Glomerular endothelial cell (primary cell): ENCODE measurements at places on chromosomes 16 and 17.

DNA sequence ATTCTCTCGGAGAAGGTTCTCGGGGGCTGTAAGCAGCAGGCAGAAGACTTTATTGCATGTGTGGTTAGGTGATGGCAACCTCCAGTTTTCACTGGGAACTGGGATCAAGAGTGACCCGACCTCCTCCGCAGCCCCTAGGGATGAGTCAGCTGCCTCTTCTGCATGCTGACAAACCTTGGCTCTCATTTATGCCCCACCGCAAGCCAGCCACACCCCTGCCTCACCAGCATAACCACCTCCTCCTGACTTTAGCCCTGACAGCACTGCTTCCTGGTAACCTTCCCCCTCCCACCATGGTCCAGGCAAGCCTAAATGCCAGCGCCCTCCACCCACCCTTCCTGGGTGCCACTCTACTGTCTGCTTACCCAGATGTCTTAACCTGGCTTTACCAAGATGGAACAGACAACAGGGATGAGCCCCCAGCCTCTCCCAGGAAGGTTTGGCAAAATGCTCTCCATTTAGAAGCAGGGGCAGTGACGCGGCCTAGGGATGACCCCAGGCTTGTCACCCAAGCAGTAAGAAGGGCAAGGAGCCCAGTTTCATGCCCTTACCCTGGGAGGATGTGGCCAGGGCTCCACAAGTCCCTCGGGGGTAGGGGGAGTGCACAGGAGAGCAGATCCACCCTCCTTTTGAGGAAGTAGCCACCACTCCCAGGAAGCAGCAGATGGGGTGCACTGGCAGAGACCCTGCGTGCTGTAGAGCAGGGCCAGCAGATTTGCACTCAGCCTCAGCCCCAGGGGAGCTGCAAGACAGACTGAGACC is 73.5 kb downstream of the GOSR1 start:
- no peak for DNase-seq

- no peak for DNase-seq
Observed at GRCh38 chr17:3882276-3882675, 10.6 kb downstream of the CAMKK1 start.

- no peak for DNase-seq
Observed at GRCh38 chr16:30394592-30395154, 547 bp upstream of the ZNF48 start.

GRCh38 chr17:75515496-75516254 is at the start of gene CASKIN2:
Gene CASKIN2, minus strand, starts transcription at chr17:75515537. Its CDS starts 1,733 bp downstream, at chr17:75513804.
- peak; percentile 27 for DNase-seq

- DNase-seq: no peak
Observed at GRCh38 chr17:50785946-50786570, 18.7 kb upstream of the ANKRD40CL start.

- DNase-seq: no peak
Observed at GRCh38 chr16:68342620-68343019, 31.8 kb downstream of the PRMT7 start.

DNA sequence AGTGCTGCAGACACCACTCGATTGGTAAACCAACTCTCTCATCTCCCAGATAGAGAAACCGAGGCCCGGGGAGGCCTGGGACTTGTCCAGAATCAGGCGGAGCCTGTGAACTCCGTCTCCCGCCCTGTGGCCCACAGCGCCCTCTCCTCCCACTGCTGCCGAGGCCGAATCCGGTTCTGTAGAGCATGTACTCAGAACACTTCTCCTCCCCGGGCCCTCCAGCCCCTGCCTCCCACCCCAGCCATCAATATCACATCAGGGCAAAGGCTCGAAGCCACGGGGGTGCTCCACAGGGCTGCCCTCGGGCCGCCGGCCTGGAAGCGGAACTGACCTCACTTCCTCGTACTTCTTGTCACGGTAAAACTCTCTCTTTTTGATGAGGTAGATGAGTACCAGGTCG is 13.0 kb downstream of the EMC6 start:
- DNase-seq: no peak

- no peak for DNase-seq
Observed at GRCh38 chr16:62194828-62195227, 158.6 kb upstream of the CDH8 start.

DNA sequence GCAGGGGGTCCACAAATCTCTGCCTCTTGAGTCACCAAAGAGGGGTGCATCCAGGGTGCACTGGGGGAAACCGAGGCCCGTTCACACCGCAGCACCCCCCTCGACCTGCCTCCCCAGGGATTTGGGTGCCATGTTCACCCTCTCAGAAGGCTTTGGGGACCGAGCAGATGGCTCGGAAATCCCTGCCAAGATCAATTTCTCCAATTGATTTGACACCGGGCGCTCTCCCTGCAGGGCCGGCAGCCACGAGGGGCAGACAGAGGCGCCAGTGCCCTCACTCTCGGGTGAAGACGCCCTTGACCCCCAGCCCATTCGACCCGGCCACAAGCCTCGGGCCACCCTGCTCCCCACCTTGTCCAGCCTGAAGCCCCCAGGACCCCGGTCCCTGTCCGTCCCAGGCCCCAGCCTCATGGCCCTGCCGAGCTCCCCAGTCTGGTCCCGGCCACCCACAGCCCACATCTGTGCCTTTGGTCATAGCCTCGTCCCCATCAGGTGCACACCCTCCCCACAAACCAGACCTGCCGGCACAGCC is 9.3 kb downstream of the SSTR5 start:
- no peak for DNase-seq

GRCh38 chr17:44084131-44084538 is 13.6 kb downstream of the G6PC3 start:
- no peak for DNase-seq

DNA sequence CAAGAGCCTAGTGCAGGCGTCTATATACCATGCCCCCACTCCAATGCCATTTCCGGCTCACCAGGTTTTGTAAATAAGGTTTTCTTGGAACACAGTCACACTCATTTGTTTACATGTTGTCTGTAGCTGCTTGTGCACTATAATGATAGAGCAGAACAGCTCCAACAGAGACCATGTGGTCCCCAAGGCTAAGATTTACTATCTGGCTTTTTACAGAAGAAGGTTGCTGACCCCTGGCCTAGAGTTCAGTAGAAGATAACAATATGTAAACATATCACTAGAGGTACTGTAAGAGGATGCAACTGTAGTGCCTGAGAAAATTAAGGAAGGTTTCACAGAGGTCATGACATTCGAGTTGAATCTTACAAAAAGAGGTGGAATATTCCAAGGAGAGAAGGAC is 66.3 kb downstream of the CACNG1 start:
- no peak for DNase-seq

DNA sequence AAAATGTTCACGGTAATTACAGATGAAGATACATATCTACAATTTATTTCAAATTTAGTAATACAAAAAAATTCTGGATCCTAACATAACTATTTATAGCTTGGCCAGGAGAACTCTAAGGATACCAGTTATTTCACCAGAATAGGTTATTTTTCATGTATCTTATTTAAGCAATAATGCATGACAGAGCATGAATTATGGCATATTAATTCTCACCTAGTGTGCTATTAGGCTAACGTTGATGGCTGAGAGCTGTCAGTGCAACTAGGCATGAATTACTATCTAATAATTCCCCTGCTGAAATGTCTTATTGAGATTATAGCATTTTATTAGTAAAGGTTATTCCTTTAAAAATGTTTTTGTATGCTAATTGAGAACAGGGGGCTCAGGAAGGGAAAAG is 44.5 kb downstream of the SALL1 start:
- DNase-seq: no peak

DNA sequence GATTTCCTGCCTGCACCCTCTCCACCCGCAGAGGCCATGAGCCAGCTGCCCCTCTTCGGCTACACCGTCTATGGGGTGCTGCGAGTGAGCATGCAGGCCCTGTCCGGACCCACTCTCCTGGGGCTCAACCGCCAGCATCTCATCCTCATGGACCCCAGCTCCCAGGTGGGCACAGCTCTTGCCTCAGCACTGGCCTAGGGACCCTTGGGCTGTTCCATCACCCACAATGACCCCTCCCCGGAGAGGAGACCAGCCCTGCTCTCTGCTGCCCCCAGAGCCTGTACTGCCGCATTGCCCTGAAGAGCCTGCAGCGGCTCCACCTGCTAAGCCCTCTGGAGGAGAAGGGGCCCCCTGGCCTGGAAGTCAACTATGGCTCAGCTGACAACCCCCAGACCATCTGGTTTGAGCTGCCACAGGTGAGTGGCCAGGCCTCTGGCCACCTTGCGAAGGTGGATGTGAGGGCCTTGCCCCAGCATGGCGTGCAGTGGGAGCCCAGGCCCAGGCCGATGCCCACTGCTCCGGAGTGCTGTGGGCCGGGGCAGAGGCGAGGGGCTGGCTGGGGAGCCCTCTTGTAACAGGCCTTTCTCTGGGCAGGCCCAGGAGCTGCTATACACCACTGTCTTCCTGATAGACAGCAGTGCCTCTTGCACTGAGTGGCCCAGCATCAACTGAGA is 7.3 kb upstream of the SMIM5 start:
- DNase-seq: no peak

GRCh38 chr17:36066365-36066985 is 2.4 kb downstream of the CCL18 start:
- DNase-seq: no peak

DNA sequence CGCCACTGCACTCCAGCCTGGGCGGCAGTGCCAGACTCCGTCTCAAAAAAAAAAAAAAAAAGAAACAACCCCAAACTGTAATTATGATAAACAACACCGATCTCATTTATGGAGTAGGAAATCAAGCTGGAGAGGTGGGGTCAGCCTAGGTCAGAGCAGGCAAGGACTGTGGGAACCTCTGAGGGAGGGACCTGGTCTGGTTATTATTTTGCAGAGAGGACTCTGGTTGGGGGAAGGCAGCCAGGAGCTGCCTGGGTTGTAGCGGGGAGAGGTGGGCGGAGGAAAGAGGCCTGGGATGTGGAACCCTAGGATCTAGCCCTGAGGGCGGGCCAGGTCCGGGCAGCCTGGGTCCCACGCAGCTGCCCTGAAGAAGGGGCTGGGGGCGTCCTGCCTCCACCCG is 10.9 kb upstream of the HS3ST6 start:
- no peak for DNase-seq

DNA sequence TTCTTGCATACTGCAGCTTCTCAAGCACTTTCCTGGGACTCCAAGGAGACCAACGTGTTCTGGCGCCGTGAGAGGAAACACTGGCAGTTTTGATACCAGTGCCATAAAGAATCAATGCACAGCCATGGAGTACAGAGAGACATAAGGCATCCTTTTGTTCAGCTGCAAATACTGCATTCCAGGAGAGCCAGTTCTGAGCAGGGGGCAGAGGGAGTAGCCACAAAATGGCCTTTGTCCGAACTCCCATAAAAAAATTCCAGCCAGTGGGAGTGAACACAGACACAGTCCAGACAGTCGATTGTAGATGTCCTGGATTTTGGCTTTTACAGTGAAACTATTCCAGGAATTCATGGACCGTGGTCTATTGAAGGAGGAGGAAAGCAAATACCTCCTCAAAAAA is 36.2 kb upstream of the TEKT3 start:
- DNase-seq: no peak

GRCh38 chr17:27489045-27489715 is 32.9 kb downstream of the KSR1 start:
- DNase-seq: no peak

DNA sequence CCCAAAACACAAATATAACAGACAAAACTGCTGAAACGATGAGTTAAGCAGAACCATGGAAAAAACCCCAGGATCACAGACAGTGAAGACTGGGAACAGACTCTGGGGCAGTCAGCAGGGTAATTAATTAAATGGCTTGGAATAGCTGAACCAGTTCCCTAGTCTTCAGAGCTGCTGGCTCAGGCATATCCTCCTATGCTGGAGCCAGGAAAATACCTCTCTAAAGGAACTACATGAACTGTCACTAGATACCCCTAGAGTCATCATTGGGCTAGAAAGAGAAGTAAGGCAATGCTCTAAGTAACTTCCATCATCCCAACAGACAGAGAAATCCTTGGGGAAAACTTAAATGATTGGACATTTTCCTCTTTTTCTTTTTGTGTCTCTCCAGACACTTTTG is 113.0 kb downstream of the STXBP4 start:
- no peak for DNase-seq

- no peak for DNase-seq
Observed at GRCh38 chr17:75876190-75876937, 2.0 kb downstream of the TRIM47 start.

DNA sequence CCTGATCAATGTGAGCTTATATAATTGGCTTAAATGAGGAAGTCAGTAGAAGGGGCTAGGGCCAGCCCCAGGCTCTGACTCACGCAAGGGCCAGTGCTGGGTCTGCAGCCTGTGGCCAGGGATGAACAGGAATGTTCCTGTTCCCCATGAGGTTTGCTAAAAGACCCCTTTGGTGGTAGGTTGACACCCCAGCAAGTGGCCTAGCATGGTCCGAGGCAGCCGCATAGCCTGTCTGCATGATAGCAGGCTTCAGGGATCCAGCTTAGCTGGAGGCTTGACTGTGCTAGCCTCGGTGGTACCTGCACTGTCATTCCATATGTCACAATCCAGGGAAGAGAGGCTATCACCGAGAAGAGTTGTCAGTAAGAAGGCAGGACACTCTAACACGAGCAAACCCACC is 23.5 kb downstream of the TRIM25 start:
- no peak for DNase-seq
